DMS79 (cell line): ENCODE measurements at places on chromosomes 5 and 9.
A peak's percentile ranks its signal among the peaks of the same experiment; 100 is the strongest.

DNA sequence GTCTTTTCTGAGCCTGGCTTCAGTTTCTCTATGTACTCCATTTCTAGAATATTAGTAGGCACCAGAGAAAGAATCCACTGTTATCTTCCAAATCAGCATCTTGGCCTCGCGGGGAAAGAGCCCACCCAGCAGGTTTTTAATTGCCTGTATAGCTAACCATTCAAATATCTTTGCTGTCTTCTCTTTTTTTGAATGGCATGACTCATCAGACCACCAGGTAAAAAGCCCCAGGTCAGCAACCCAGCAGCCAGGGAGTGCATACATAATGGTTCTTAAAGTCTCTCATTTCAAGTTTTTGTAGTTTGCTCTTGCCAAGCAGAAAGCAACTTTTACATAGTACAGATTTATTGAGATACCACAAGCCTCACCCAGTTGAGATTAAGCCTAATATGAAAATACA, 50.7 kb downstream of the TMEM167A start:
- no peak for DNase-seq

GRCh38 chr5:1552521-1553255, 28.9 kb upstream of the LPCAT1 start:
- DNase-seq = peak; percentile 54

DNA sequence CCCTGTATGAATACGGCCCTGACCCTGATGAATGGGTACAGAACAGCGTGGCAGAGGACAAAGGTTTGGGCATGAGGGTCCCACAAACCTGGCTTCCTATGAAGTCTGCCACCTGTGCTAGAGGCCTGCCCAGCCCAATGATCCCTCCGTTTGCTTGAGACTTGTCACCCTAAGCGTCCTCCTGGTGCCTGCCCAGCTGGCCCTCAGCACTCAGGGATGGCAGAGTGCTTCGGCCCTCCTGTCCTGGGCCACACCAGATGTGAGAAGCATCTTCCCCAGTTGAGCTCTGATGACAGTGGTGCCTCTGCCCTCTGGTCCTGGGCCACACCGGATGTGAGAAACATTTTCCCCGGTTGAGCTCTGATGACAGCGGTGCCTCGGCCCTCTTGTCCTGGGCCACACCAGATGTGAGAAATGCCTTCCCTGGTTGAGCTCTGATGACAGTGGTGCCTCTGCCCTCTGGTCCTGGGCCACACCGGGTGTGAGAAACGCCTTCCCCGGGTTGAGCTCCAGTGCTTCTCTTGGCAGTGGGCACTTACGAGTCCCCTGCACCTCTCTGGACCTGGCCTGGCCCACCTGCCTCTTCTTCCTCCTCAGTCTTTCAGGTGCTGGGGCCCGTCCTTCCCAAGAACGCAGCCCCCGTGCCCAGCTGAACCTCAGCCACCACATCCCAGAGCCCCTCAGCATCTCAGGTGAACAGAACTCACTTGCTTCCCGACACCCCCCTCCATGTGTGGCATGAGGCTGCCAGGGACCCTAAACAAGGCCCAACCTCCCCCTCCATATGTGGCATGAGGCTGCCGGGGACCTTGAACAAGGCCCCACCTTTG, 253.1 kb upstream of the IRX1 start:
- DNase-seq = no peak

- DNase-seq = no peak
Observed at GRCh38 chr5:117888688-117889087, 1099.7 kb downstream of the DTWD2 start.

DNA sequence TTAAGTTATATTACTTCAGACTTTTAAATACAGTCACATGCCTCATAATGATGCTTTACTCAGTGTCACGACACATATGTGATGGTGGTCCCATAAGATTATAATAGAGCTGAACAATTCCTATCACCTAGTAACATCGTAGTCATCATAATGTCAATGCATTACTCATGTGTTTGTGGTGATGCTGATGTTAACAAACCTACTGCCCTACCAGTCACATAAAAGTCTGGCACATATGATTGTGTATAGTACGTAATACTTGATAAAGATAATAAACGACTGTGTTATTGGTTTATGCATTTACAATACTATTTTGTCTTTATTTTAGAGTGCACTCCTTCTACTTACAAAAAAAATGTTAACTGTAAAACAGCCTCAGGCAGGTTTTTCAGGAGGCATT, 103.7 kb downstream of the PAM start:
- no peak for DNase-seq

- DNase-seq = no peak
Observed at GRCh38 chr5:40429258-40430100, 250.2 kb upstream of the PTGER4 start.

GRCh38 chr9:95775191-95775590, 100.3 kb upstream of the ERCC6L2 start:
- no peak for DNase-seq

DNA sequence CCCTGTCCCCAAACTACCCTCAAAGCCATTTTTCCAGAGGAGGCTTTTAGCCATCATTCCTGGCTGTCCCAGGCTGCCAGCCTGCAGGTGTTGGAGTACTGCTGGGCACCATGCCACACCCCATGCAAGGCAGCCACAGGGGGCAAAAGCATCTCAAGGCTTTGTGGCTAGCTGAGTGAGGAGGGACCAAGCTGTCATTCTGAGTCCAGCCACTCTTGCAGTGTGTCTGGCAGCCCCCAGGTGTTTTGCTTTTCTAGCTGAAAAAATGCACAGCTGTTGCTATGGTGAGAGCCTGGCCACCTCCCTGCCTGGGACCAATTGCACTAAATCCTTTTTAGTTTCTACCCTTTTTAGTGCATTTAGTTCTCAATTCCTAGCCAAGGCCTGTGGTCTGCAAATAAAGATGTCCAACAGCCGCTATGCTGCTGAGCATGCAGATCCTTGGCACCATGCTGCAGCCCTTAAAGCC, 50.4 kb upstream of the PTGS1 start:
- DNase-seq = peak; percentile 88

DNA sequence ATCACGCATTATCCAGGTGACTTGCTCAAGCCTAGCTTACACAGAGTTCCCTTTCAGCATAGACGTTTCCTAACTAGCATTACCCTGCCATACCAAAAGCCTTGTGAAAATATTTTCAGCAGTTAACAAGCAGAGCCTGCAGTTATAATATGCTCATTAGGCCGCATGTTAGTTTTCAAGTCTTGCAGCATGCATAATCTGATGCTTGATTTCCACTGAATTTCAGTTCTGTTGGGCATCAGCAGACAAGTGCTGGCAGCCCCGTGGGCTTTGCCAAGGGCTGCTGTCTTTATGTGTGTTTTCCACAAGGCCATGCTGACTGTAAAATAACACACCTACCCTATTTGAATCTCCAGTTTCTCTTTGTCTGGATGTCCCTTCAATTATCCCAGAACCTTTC, 491.0 kb upstream of the WWC1 start:
- no peak for DNase-seq

GRCh38 chr5:71533615-71534014, 53.5 kb upstream of the MCCC2 start:
- no peak for DNase-seq

DNA sequence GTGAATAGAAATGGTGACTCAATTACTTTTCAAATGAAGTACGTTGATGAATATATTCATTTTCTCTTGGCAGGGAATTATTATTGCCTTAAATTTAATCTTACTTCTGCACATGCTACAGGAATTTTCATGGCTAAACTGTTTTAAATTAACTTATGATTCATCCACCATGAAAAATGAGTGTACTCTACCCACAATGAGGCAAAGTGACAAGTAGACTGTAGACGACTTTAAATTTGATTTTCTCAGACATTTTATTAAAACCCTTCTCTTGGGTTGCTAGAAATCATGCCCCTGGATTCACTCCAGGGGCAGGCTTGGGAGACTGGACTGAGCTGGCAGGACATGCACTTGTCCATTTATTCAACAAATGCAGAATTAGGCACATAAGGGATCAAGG, 23.5 kb upstream of the ERAP2 start:
- DNase-seq = no peak

- no peak for DNase-seq
Observed at GRCh38 chr5:133242221-133242835, 190.5 kb downstream of the HSPA4 start.

DNA sequence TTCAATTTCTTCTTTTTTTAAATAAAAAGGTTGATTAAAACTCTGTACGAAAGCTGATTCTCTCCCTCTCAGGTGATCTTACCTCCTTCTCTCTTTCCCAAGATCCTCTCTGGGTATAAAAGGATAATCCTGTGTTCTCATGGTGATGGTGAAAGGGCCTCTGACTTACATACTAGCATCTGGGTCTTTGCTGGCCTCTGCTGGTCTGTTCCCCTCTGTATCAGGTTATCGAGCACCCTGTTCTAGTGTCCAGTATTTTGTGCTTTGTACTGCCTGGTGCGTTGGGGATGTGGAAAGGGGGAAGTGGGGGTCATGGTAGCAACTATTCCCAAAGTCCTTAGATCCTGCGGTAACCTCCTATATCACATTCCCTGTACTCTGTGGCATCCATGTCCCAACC, 328.9 kb downstream of the NR2F1-AS1 start:
- DNase-seq = no peak

- DNase-seq = no peak
Observed at GRCh38 chr9:19642256-19642655, 146.6 kb downstream of the SLC24A2 start.

GRCh38 chr5:80033513-80033912, 1.6 kb upstream of the THBS4 start:
- no peak for DNase-seq

- DNase-seq = no peak
Observed at GRCh38 chr9:87696641-87697040, 29.3 kb upstream of the CTSL start.

- peak; percentile 40 for DNase-seq
Observed at GRCh38 chr5:96614110-96614691, 48.0 kb upstream of the CAST start.

DNA sequence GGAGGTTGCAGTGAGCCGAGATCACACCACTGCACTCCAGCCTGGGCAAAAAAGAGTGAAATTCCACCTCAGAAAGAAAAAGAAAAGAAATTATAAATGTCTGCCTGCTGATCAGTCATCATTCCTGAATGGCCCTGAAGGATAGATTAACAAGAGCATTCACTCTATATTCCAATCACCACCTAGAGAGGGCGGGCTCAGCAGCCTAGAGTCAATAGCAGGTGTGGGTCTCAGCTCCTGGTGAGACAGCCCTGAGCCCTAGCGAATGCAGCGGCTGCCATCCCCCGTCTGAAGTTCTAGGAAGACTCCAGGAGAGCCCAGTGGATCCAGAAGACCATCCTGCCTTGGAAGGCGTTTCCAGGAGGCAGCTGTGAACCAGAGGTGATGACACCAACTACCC, 12.0 kb downstream of the FBP1 start:
- no peak for DNase-seq

GRCh38 chr9:102237094-102237493, 498.6 kb upstream of the GRIN3A start:
- DNase-seq = no peak

DNA sequence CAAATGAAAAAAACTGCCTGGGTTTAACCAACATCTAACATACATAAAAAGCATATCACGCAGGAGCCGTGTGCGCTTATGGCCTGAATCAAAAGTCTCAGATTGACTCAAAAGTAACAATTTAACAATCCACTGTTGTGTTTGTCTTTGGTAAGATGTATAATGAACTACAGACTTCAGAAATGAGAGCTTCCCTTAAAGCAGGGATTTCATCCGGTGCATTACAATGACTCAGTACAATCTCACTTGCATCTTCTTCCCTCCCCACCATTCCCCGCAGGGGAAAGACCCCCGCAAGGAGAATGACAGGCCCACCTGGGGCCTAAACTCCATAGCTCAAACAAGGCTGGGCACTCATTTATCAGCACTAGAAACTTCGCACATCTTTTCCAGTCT, 1.4 kb downstream of the ZFR start:
- DNase-seq = no peak

DNA sequence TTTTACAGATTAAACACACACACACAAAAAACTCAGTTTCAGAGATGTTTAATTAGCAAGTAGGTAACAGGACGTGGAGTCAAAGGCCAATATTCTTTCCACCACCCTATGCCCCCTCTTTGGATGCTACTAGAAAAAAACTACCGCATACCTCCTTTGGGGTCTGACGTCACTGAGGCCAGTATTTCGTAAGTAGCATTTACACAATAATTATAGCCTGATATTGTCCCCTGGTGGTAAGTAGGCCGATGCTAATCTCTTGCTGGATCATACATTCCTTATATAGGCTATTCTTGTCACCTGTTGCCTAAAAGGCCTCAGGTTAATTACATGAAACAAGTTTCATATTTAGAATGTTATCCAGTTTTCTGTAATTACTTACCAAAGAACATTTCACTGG, 21.0 kb upstream of the SMARCA2 start:
- DNase-seq = no peak

DNA sequence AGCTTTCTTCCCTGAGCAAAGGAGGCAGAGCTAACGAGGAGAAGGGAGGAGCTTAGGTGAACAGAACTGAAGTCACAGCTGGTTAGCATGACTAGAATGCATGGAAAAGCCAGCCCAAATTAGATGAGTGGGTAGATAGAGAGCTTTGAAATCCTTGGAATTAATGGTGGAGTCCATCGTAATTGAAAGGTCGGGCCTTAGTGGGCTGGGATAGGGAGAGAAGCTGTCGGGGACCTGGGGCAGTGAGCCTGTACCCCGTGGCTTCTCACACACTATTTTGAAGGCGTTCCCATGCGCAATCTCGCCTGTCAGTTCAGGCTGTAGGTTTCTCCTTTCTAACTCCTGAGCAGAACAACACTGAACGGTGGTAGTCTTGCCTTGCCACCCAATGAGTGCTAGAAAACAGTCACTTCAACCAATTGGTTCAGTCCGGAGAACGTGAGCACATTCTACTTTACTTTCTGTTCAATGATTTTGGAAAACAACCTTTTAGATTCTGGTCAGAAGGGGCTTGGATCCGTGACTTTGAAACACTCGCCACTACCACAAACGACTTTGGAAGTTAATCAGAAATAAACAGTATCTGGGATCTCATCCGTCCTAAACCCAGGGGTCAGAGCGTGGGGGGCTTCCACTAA, 655 bp upstream of the RAI14 start:
- no peak for DNase-seq

GRCh38 chr5:115755675-115756074, 60.8 kb downstream of the CDO1 start:
- no peak for DNase-seq

- DNase-seq = no peak
Observed at GRCh38 chr5:43469671-43470391, 13.8 kb downstream of the TMEM267 start.
